ENCODE measurements at places on chromosomes 4 and X.

DNA sequence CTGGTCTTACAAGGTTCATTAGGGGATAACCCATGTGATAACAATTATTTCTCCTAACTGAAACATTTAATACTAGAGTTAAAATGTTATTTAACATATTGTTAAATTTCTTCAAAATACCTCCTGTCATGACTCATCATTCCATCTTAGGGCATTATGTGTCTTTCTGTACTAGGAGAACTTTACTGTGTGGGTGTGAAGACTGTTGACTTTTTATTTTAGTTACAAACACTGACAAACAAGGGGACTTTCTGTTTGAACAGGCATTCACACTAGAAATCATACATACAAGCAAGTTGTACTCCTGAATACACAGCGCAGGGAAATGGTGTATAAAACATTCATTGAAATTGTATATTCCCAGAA, 175.9 kb downstream of the FBXW7 start:
- DNase-seq = no peak

- no peak for DNase-seq
Measured at GRCh38 chrX:11375614-11376119, 82.5 kb downstream of the AMELX start.

- DNase-seq = no peak
Measured at GRCh38 chr4:85946821-85947220, 413.0 kb downstream of the MAPK10 start.

DNA sequence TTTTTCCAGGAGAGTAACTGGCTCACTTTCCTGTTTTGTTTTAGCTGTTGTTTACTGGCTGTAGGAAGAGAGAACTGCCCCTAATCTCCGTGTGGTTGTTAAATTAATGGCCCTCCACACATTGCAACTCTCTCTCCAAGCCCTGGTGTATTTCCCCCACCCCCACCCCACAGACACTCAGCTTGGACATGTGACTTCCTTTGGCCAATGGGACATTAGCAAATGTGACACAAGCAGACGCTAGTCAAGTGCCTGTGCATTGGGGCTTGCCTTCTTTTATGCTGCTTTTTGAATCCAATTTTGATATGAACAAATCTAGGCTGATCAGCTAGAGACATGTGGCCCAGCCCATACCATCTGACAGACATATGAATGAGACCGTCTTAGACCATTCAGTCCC, 59.6 kb upstream of the TAB3 start:
- DNase-seq = no peak

DNA sequence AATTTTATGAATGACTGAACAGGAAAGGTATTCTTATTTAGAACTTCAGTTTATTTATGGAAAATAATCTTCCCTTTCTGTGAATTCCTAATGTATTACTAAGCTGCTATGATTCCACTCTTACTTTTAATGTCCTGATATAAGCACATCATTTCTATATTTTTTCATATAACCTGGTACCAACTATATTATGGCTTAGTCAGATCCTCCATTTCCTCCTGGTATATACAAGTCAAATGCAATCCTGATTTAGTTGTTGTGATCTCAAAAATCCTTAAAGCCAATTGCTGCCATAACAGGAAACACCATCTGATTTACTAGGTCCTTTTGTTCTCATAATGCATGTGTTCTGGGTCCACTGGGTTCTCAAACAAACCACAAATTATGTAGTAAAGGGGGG, 26.8 kb downstream of the TRMT2B start:
- DNase-seq = no peak

DNA sequence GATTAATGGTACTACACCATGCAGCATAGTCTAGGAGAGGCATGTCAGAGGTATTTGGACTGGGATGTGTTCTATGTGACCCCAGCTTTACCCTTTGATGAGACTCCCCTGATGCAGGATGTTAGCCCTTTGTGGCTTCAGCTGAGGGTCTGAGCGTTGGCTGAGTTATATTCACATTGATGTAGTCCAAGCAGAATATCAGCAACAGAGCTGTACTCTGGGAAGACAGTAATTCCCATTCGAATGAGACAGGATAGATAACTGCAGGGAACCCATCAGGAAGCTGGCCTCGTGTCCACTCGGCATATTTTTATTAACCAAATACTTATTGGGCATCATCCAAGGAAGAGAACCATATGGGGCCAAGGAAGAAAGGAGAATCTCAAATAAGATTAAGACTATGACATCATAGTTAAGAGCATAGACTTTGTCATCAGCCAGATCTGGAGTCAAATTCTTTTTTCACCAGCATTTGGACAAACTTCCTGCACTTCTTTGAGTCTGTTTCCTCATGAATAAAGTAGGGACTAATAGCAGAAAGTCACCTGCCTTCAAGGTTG, 198.1 kb downstream of the SOWAHB start:
- no peak for DNase-seq

- no peak for DNase-seq
Measured at GRCh38 chr4:139846766-139847165, 181.1 kb downstream of the MGST2 start.

GRCh38 chr4:56739066-56739777, 58.1 kb upstream of the HOPX start:
- no peak for DNase-seq

- no peak for DNase-seq
Measured at GRCh38 chr4:93605163-93605562, 223.4 kb upstream of the ATOH1 start.

DNA sequence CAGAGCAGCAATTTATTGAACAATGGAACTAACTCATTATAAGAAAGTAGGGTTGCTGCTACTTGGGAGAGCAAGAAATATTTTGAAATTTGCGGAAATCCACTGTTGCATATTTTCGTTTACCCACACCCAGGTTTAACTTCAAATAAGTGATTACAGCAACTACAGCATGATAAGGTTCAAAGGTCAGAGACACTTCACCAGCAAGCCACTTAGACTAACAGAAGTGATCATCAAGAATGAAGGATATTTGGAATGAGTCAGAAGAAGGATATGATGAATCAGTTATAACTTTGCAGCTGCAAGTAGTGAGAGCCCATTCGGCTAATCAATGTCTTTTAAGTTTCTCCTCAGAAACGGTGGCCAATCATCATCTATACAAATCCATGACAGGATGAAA, 199.3 kb downstream of the TMA16 start:
- no peak for DNase-seq

DNA sequence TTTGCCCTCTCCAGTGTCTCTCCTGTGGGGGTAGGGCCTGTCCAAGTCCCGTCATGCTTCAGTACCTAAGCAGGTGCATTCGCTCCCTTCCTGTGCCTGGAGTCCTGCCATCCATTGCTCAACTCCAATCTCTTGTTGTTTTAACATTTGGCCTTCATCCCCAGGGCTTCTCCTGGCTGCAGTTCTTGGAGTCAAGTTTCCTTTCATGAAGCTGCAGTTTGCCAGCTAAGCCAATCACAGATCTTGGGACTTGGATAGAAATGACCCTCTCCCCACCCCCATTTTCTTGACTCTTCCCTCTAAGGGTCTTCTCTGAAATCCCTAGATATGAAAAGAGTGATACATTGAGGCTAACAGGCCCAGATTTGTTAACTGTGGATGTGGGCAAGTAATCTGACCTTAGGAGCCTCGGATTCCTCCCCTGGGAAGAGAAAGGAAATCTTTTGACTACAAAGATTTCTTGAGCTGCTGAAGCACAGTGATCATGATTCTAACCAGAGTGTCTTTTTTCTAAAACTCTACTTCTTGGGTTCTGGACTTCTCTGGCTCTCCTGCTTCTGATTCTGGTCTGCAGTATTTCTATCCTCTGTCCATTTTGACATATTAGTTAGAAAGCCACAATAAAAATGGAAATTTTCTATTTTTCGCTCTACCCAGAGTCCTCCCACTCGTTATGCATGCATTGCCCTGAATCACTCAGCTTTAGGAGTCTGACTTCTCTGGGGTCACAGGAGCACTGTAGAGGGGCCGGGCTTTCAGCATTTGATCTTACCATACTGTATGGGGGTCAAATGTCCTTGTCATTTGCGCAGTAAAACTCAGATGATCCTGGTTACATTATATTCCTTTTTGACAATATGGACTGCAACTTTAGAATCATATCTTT, 61.0 kb downstream of the CHRNA9 start:
- peak; percentile 85 for DNase-seq
